CD4-positive, alpha-beta T cell treated with Interleukin-10 for 1 hour (primary cell): ENCODE measurements at places on chromosomes 7 and 10.

DNA sequence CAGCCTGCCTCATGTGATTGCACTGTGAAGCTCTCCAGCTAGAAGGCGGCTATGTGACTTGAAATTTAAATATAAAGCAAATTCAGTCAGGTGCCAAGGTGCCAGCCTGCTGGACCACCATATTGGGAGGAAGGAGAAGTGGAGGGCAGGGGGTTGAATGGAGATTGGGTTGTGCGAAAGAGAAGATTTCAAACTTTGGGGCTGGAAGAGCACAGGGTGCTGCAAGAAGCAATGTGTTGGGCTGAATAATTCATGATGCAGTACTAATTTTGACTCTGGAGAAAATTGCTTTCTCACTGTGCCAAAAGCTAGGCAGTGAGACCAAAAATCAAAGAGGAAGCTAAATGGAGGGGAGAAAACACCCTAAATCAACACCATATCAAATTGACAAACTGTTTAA lies 335.3 kb downstream of the NRG3 start:
- no peak for DNase-seq

DNA sequence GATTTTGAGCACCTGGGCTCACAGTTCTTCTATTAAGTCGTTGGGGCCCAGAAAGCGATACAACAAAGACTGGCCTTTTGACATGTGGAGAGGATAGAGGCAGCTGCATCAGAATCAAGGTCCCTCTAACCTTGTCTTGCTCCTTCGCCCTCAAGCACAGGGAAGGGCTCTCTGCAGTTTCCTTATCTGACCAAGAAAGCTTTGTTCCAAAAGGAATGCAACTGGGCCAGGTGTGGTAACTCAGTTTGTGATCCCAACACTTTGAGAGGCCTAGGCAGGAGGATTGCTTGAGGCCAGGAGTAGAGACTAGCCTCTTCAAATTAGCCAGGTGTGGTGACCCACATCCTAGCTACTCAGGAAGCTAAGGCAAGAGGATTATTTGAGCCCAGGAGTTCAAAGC lies 32.2 kb downstream of the SVOPL start:
- DNase-seq, result no peak

GRCh38 chr10:86630079-86630478 lies 24.3 kb upstream of the OPN4 start:
- DNase-seq, result no peak

DNA sequence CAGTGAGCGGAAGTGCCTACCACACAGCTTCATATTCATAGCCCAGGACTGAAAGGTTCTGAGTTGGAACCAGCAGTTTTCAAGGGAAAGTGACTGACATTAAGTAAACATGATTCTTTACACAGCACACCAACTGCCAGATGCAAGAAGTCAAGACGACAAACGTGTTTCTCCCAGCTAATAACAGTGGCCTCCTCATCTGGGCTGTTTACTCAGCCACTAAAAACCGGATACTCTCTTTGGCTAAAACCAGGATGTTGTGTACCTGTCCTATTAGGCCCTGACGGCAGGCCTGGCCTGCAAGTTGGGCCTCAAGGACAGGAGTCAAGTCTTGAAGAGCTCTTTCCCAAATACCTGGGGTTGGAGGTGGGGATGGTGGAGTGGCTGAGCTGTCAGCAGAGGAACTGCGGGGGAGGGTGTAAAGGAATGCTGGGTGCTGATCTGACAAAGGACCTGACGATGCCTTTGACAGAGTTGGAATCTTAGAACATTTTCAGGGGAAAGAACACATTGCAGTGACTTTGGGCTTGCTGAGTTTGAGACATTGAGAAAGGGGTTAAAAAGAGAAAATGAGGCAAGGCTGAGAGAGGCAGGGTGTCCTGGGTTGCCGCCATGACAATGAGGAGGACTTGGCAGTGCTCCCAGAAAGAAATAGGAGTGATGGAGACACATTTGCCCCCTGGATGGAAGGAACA lies 57.7 kb downstream of the STEAP1B start:
- DNase-seq, result no peak

DNA sequence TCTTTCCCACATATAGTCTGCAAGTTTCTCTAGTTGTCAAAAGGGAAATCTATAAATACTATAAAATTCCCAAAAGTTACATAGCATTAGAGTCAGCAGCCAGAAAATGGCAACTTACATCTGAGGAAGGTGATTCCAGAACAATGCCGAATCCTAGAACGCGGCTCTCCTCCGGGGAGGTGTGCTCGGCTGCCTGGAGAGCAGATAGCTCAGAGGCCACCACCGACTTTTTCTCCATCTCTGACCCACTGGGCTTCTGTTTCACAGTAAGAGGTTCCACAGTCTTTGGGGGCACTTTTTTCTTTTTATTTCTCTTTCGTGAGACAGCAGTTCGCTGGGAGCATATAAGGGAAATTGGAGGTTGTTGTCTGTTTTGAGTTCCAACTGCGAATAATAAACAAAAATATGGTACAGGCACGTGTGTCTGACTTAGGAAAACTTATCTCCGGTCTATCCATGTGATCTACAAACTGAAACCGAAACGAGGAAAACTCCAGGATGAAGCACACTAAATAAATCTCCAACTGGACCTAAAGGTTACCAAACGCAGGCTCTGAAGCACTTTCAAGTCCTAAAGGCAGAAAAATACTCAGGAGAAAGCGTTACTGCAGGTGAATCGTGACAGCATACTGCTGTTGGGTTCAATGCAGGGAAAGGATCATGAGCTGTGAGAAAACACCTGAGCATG lies 36.2 kb downstream of the BEND7 start:
- DNase-seq, result no peak

DNA sequence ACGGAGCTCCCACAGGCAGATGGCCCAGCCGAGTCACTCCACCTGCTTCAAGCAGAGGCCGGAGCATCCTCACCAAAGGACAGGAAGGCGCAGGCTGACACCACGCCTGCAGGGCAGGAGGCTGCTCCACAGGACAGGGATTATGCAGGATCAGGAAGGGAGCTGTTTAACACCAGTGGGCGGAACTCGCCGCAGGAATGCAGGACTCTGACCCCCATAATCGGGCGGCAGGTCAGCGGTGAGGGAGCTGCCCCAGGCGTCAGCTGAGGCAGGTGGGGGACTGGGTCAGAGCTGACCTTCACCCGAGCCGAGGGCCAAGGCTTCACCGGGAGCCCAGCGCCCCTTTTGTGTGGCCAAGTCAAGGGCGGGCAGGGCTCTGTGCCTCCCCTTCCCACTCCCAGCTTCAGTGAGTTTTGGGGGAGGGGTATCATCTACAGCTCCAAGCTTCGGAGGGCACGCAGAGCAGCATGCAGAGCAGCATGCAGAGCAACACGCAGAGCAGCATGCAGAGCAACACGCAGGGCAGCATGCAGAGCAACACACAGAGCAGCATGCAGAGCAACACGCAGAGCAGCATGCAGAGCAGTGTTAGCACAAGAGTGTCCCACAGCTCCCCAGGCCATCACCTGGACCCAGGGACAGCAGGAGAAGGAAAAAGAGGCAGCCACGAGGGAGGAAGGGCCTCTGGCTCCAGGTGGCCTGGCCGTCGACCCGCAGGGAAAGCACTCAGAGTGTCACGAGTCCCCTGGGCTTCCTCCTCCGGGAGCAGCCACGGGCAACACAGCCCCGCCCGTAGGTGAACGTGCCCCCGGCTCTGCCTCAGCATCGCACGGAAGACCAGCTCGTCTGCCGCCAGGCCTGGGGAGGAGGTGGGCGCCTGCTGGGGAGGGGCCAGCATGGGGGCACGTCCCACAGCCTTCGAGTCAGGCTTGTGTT lies 151.7 kb upstream of the PPP2R2D start:
- DNase-seq, result no peak

GRCh38 chr10:95832216-95833041 lies 75.3 kb upstream of the CC2D2B start:
- peak; percentile 55 for DNase-seq

- no peak for DNase-seq
These were observed 205.8 kb upstream of the TEX47 start for GRCh38 chr7:89001306-89001705.

DNA sequence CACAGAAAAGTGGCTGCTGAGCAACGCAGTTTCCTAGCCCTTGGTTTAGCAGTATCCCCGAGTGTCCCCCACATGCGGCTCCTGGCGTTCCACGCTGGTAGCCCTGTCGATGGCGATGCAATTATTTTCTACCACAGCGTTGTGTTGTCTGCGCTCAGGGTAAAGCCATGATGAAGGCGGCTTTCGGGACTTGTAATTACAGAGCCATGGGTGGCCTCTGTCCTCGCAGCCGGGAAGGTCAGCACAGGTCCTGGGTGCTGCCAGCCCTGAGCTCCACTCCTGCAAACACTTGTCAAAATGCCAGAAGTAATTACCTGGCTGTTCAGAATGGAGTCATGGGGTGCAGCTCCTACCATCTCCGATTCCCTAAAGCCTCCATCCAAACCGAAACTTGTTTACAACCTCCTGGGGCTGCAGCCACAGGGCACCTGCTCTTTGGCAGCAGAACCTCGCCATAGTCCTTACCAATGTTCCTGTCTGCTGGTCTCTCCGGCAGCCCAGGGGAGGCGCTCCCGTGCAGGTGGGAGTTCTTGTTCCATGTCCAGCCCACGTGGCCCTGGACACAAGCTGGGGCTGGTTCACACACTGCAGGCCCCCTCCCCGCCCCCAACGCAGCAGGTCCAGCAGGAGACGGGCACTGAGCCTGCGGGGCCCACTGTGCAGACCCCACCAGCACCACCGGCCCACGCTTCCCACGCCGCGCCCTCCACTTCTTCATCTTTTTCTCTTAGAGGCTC lies 512.6 kb downstream of the PTPRN2 start:
- DNase-seq, result no peak

DNA sequence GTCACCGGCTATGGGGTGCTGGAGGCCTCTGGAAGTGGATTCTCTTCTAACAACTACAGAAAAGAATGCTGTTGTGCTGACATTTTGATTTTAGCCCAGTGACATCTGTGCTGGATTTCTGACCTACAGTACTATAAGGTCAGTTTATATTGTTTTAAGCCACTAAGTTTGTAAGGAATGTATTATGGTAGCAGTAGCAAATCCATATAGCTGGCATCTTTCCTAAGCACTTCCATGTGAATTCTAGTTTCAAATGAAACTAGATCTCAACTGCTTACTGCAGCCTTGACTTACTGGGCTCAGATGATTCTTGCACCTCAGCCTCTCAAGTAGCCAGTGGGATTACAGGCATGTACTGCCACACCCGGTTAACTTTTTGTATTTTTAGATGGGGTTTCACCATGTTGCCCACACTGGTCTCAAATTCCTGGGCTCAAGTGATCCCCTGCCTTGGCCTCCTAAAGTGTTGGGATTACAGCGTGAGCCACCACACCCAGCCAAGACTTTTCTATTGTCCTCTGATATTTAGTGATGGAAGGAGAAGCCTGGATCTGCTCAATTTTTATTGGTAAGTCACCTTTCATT lies 414.0 kb downstream of the PHTF2 start:
- no peak for DNase-seq

DNA sequence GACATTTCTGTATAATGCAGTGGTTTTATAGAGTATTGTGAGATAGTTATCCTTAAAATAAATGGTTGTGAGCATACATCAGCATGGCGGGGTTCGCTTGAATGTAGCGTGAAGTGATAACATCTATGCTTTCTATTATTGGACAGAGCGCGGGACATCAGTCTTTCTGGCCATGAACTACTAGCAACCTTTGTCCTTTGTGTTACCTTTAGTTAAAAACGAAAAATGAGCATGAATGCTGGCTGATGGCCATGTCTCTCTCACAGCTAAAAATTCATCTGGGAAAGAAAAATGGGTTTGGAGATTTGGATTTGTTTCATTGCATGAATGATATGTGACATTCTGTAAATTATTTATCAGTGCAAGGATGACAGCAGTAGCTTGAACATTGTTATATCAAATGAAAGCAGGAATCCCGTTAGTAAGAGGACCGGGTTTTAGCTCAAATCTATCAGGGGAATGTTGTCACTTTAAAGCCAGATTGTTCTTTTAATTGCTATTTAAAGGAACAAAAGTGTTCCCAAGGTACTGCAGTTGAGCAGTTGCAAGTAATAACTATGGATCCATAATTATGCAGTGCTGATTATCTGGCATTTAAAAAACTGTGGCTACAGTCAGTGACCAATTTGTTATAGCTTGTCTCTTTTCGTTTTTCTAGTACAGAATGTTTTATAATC lies 131.0 kb downstream of the KAT6B start:
- DNase-seq, result no peak

GRCh38 chr10:44961230-44961571 lies 1.6 kb downstream of the RASSF4 start:
- no peak for DNase-seq

DNA sequence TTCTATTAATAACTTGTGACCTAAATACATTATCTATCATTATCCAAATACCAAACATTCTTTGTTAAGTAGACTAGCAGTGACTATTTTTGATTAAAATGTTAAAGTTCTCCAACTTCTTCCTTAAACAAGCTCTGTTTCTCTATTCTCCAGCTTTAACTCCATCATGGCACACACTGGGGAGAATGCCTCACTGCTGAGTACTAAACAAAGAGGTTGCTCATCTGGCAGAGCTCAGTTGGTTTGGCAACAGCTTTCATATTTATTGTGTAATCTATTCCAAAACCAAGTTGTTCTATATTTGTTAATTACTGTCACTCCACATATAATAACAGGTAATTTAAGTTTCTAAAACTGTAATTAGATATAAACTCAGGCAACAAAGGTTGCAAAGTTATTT lies 89.6 kb downstream of the USP6NL start:
- DNase-seq, result no peak
